ENCODE measurements at places on chromosomes 3 and 15.

- no peak for DNase-seq
These were observed 114.4 kb downstream of the NTRK3 start for GRCh38 chr15:88142121-88142520.

- no peak for DNase-seq
These were observed 58.3 kb downstream of the LARS2 start for GRCh38 chr3:45446706-45447105.

GRCh38 chr15:56971571-56971970 lies 53.1 kb downstream of the TCF12 start:
- no peak for DNase-seq

DNA sequence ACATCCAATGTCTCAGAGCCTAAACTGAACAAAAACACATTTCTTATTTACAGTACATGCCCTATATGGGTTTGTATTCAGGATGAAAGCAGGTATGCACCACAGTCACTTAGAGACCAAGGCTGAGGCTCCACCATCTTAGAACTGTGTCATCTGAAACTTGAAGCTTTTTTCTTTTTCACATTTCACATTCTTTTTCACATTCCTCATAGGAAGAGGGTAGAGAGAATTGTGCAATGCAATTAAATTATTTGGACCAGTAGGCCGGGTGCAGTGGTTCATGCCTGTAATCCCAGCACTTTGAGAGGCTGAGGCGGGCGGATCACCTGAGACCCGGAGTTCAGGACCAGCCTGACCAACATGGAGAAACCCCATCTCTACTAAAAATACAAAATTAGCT lies 591.0 kb downstream of the MECOM start:
- no peak for DNase-seq

GRCh38 chr3:188491276-188491687 lies 337.3 kb downstream of the LPP start:
- no peak for DNase-seq

DNA sequence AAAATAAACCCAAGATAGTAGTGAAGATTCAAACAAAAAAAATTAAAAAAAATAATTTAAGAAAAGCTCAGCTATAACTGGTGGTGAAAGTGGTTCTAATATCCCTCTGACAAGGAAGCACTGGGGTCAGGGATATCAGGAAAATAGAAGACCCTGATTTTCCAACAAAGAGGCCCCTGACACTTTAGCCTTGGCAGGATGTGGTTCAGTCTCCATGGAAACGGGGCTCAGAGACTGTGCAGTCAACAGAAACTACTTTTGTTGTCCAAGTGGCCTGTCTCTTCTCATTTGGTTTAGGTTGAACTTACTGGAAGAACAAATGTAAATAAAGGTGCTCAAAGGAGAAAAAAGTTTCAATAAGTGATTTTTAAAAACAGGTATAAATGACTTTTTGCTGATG lies 27.2 kb downstream of the INTS14 start:
- DNase-seq, result peak; percentile 15

GRCh38 chr3:48405971-48406370 lies 23.9 kb downstream of the PLXNB1 start:
- no peak for DNase-seq

DNA sequence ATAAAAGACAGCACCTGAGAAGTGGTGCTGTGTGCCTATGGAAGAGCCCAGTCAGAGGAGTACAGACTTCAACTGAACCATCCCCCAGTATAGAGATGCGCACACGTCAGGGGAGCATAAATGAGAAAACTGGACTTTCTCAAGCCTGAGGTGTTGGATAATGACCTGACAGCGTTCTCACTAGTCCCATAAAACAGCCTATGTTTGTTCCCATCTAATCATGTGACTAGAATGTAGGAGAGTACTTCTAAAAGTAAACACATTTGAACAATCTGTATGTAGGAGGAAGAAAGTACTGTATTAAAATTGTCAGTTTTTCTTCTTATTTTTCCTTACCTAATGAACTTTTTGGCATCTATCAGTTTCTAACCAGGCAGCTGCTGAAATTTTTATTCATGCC lies 498.9 kb downstream of the CNTN4 start:
- DNase-seq, result no peak

- no peak for DNase-seq
These were observed 157.8 kb downstream of the NSMCE3 start for GRCh38 chr15:29111705-29112281.

DNA sequence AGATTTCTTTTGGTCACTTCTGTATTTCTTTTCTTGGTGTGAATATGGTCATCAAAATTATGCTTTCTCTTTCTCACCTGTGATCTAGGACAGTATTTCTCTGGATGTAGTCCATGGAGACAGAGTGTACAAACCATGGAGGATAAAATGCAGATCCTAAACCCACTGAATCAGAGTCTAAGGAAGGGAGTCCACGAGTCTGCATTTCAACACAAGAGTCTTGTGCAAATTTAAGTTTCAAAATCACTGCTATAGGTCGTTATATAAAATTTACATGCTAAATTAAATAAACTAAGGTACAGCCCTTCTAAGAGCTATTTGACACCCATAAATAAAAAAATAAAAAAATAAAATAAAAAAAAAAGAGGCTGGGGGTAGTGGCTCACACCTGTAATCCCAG lies 17.3 kb upstream of the UBE2E2 start:
- DNase-seq, result no peak

DNA sequence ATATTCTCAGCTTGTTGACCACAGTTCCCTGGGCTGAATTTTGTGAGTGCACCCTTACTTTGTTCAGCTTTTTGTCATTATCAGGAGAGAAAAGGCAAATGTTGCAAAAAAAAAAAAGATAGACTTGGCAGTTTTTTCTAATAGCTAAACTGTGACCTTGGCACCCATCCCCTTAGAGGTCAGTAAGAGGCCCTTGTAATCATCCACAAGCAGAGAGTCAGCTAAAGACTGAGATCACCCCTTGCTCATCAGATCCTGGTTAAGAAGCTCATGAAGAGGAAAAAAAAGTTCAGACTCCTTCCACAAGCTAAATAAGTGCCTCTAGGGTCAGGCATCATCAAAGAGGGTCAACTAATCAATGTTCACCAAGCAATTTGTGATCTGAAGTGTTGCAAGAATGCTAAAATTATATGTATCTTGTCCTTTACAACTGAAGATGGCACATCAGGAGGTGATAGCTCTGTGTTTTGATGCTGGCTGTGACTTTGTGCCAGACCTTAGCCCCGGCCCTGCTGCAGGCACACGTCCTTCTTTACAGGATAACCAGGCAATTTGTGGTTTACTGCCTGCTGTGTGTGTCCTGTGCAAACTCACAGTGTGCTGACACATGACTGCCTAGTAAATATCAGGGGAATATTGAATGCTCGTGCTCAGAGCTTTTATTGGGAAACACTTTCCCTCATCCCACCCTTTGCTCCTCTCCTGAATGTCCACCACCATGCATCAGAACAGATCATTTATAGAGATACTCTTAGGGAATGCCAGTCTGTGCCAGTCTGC lies 262.9 kb downstream of the IL5RA start:
- DNase-seq, result no peak

DNA sequence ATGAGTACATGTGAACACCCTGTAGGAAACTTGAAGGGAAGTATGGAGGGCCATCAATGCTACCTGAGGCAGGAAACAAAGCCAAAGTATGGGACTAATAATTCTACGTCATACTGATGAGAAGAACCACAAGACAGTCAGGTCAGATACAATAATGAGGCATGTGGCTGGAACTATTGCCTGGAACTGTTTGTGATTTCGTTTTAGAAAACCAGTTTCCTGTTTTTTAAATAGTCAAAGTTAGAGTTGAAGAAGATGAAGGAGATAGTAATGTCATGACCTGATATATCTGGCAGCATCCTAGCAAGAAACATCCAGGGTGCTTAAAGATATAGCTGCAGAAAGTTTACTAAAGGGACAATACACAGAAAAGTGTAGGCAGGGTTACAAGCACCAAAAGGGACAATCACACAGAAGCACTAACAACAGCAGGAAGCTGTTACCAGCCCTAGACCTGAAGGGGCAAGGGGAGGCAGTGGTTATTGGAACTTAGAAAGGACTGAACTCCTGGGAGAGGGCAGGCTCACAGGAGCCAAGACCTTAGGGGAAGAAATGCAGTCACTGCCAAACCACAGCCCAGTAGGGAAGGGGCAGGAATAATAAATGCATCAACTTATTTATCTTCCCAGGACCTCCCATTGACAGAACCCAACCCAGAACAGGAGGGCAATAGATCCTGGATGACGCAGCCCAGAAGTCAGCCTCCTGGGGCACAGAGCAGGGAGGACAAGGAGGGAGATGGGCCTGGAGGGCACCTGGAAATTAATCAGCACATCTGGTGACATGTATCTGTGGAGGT lies 302.1 kb upstream of the STT3B start:
- DNase-seq, result no peak

DNA sequence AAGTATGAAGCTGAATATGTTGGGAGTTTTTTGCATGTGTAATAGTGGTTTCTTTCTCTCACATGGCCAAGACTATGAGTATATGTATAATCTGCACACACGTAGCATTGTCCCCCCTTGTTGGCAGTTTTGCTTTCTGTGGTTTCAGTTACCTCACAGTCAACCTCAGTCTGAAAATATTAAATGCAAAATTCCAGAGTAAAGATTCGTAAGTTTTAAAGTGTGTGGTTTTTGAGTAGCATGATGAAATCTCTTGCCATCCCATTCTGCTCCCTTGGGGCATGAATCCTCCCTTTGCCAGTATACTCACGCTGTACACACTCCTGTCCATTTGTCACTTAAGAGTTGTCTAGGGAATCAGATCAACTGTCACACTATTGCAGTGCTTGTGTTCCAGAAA lies 742.0 kb upstream of the CCDC54 start:
- no peak for DNase-seq

GRCh38 chr15:67504796-67505195 lies 16.1 kb upstream of the C15orf61 start:
- no peak for DNase-seq

- no peak for DNase-seq
These were observed 36.3 kb downstream of the PAK2 start for GRCh38 chr3:196775938-196776337.

GRCh38 chr3:125416235-125416634 lies 41.1 kb upstream of the ZNF148 start:
- no peak for DNase-seq

DNA sequence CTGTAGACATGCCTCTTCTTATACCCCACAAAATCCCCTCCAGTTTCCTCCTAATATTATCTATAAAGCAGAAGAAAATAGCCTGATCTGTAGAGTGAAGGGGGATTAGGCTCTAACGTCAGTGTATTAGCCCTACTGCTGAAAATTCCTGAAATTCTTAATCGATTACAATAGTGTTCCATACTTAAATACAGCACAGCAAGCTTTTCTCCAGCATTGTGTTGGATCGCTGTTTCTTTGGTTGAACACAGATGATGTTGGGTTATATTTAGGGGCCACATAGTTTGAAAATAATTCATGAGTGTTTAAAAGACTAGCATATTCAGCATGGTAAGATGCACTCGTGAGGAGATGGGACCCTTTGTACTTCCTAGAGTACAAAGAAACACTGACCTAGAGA lies 52.5 kb downstream of the PIAS1 start:
- DNase-seq, result no peak

- no peak for DNase-seq
These were observed 6.4 kb downstream of the EMC3 start for GRCh38 chr3:9980251-9980650.

DNA sequence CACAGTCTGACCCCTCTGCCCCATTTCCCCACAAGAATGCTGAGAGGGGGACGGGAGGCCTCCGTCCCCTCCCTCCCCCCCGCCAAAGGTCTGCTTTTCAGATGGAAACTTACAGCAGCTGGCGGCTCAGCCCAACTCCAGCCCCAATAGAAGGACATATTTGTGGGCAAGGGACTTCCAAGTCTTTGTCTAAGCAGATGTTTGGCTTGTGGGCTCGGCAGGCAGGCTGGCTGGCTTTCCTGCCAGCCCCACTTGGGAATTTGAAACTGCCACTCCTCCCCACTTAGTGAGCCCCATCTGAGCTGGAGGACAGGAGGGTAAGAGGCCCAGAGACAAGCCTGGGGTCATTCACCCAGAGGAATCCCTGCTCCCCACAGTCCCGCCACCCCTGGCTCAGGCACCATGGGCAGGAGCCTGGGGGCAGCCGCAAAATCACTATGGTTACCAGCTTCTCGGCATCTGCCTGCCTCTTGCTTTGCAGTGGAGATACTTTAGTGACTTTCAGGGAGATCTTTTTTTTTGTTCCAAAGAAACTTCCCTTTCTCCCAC lies 53.6 kb downstream of the LMCD1 start:
- no peak for DNase-seq

Measured in GM18507 (cell line).